Adipocyte (in vitro differentiated cells): ENCODE measurements at places on chromosomes 7 and 10.

DNA sequence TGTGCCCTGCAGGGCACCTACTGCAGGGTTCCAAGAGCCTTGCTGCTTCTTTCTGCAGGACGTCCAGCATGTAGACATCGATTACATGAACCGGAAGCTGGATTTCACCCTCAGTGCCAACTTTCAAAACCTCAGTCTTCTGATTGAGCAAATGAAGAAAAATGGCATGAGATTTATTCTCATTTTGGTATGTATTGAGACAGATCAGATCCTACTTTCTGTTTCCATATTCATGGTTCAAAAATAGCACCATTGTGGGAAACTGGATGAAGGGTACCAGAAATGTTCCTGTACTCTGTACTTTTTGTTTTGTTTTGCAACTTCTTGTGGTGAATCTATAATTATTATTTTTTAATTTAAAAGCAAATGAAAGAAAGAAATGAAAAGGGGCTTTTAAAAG is 64.1 kb downstream of the MGAM2 start:
- DNase-seq = no peak

- DNase-seq = peak; percentile 57
These were observed 236.9 kb downstream of the SLC25A13 start for GRCh38 chr7:96084881-96085553.

GRCh38 chr10:87608756-87609155 is 50.9 kb upstream of the PAPSS2 start:
- DNase-seq = peak; percentile 15

DNA sequence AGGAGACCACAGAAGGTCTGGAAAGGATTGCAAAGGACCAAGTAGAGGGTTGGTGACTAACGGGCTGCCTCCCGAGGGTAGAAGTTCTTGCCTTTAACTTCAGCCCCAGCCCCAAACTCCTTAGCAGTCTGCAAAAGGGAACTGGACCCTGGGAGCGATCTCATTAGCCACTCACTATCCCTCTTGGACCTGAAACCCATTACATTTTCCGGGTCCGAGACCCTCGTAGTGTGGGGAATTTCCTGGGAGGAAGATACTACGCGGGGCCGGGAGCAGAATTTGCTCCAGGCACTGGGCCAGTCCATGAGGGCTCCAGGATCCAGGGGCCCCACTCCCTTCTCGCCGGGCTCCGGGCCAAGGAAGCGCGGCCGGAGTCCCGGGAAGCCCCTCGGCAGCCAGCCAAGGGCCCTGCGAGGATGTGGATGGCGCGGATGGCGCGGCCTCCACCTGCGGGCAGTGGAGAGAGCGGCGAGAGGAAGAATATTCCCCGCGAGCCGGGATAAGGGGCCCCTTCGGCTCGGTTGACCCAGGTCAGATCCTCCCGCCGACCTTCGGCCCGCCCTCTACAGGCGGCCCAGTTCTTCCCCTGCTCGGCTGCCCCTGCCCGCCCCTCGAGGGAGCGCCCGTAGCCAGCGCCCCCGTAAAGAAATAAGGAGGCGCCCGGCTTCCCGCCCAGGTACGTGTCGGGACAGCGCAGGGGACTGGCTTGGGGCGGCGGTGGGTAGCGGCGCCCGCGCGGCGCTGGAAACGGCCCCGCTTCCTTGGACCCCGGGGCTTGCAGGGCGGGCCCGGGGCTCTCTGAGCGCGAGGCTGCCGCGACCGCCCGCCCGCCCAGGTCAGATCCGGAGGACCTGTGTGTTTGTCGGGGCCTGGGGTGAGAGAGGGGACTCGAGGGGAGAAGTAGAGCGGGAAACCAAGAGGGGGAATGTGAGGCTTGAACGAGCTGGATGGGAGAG is at the start of gene MYO3A:
Gene MYO3A, plus strand, starts transcription at position 577 of the 956 bp plus-strand sequence. CDS start 17,882 bp downstream, outside the sequence.
- DNase-seq = no peak

DNA sequence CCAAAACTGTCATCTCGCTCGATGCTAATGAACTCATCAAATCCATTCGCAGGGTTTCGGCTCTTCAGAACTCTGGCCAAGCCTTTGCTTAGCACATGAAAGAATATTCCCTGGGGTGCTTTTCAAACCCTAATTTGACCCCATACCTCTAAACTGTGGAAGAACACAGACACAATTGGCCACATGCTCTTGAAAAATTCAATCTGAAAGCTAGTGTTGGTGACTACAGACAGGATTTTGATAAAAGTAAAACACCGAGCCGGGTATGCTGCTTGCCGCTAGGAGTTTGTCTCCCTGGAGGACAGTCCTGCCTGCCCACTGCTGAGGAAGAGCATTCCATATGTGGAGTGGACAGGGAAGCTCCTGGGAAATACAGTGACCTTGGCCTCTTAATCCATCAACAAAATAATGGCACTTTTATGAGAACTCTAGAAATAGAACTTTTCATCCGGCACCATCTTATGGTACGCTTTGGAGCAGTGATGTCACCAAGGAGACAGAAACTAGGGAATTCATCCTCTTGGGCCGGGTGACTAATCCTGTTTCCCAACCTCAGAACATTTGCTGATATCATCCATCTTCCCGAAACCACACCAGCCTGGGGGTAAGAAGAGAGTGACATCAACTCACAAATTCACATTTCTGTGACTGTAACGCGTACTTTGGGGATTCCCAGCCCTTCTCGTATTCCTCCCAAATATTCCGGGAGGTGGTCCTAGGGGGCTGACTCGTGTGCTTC is 34.2 kb downstream of the MTURN start:
- DNase-seq = peak; percentile 93

GRCh38 chr7:17474724-17475344 is 176.4 kb downstream of the AHR start:
- no peak for DNase-seq

DNA sequence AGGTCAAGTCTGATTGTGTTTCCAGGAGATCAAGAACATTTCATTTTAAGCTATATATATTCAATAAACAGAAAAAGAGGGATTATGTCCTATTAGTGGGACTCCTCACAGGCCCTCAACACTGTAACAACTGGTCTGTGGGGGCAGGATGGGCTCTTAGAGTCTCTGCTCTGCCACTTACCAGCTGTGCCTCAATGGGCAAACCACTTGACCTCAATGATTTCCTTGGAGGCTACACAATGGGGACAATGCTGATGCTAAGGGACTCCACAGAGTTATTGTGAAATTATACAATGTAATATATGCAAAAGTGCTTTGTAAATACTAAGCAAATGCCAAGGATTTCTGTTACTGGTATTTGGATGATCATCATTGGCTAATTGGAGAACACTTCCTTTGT is 33.2 kb upstream of the MXI1 start:
- no peak for DNase-seq

GRCh38 chr7:1033546-1034145 is 10.7 kb upstream of the GPR146 start:
- no peak for DNase-seq

DNA sequence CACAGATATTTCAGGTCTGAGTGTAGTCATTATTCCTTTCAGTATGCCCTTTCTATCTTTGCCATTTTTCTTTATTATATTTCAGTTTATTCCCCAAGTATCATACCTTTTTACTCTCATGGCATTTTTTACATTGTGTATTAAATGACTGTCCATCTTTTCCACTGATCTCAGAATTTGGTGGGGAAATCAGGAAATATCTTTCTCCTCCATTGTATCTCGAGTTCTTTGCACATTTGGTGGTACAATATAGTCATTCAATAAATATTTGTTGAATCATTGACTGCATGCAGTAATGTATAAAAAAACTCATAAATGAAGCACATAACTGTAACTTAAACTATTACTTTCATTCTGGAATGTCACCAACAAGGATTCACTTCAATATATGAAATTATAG is 354.7 kb downstream of the HGF start:
- DNase-seq = no peak

DNA sequence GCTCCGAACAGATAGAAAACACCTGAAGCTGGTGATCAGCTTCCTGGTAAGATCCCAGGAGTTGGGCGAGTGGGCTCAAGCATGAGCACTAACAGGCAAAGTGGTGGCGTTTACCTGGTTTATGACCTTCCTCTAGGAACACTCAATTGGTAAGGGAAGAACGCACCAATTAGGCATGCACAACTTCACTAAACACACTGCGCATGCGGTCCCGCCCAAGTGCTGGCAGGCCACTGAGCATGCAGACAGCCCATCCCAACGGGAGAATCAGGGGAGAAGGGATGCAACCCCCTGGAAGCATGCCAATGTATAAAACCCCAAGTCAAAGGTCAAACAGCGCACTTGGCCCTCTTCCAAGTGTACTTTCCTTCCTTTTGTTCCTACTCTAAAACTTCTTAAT is 70.4 kb downstream of the LYZL2 start:
- DNase-seq = no peak

DNA sequence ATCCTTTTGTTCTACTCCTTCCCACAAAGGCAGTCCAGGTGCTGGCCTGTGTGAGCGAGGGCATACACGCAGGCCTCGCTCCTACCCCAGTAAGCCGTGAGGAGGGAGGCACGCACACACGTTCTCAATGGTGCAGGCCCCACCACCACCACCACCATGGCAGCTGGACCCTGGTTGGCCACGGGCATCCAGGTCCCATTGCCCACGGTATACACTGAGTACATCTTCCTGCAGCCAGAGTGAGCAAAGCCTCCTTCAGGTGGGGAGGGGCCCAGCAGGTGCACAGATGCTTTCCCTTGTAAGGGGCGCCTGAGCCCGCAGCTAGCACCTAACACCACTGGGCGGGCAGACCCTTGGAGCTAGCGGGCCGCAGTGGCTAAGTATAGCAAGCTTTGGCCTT is 373.3 kb upstream of the MKI67 start:
- DNase-seq = no peak
